ENCODE measurements at places on chromosomes 3 and 15.

DNA sequence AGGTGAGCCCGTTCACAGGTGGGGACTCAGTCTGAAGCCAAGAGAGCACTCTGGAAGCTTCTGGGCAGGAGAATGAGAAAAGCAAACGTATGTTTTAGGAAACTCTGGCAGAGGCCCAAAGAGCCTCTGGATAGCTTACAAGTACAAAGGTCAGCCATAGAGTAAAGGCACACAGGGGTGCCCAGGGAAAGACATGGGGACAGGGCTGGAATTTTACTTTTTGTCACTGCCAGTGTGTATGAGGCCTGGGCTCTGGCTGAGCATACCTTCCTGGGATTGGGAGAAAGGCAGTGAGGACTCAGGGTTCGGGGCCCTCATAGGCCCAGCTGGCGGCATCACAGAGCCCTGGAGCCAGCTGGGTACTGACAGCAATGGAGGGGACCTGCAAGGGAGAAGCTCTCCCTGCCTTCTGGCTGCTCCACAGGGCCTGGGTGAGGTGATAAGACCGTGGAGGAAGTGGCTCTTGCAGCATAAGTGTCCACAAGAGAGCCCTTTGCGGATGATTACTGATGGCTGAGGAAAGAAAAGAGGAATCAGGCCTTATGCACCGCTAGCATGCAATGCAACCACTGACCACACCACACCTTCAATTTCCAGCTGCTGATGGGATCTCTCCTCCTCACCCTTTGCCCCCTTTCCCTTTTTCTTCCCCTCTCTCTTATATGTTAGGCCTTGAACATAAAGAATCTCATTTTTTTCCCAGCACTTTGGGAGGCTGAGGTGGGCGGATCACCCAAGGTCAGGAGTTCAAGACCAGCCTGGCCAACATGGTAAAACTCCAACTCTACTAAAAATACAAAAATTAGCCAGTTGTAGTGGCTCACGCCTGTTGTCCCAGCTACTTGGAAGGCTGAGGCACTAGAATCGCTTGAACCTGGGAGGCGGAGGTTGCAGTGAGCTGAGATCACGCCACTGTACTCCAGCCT is 25.1 kb upstream of the BCL2L10 start:
- DNase-seq, result no peak

DNA sequence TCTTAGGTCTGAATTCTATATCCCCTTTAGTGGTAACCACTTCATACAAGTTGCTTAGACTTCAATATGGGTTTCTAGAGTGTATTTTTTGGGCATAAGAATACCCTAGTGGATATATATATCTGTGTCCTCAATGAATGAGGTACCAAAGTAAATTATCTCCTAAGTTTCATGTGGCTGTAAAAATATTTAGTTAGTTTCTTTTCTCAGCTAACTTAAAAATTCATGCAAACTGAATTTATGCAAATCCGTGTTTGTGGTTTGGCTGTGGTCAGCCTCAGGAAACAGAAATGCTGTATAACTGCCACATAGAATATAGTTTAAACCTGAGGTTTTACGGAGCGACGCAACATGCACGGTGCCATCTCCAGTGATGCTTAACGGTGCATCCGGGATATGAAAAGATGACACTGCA is 80.3 kb downstream of the PEX5L start:
- DNase-seq, result no peak

DNA sequence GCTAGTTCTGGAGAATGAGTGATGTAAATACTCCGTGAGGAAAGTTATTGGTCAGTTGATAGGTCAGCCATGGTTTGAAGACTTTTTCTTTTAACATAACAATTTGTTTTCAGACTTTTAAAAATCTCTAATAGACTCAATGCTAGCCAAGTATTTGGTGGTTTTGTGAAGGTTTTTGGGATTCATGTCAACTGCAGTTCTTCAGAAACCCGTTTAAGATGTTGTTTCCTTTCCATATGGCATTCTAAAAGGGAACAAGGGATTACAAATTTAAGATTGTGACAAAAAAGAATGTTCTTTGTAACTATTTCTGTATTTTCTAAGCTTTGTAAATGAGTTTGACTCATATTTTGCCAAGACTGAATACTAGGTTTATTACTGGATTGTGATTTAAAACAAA is 281.7 kb upstream of the COL8A1 start:
- DNase-seq, result no peak

DNA sequence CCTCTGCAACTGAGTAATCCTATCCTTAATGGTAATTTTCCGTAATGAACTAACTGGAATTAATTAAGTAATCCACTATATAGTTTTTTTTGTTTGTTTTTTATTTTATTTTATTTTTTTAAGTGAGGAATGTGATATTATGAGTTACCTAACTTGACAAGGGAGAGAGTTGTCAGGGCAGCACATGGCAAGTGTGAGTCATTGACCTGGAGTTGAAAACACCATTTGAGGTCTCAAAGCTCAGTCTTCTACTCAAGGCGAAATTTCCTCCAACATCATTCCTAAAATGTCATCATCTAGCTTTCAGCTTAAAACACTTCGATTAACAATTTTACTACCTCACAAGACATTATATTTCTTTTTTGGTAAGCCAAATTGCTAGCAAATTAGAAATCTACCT is 87.8 kb downstream of the NECTIN3 start:
- no peak for DNase-seq

GRCh38 chr3:15023719-15024118 is 41.4 kb downstream of the MRPS25 start:
- no peak for DNase-seq

GRCh38 chr3:159867372-159867771 is 121.3 kb upstream of the IL12A start:
- no peak for DNase-seq

GRCh38 chr3:43879166-43879565 is 188.4 kb downstream of the ABHD5 start:
- DNase-seq, result no peak

DNA sequence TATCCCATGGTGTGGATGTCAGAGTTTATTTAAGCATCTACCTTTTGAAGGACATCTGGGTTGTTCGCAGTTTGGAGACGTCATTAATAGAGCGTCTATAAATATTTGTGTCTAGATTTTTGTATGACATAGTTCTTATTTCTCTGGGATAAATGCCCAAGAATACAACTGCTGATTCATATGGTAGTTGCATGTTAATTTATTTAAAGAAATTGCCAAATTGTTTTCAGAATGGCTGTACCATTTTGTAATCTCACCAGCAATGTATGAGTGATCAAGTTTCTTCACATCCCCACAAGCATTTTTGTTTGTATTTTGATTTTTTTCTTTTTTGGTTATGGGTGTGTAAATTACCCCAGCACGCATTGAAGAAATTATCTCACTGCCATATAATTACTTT is 656.9 kb downstream of the NTRK3 start:
- DNase-seq, result no peak

GRCh38 chr15:91126080-91126479 is 26.0 kb downstream of the SV2B start:
- no peak for DNase-seq

DNA sequence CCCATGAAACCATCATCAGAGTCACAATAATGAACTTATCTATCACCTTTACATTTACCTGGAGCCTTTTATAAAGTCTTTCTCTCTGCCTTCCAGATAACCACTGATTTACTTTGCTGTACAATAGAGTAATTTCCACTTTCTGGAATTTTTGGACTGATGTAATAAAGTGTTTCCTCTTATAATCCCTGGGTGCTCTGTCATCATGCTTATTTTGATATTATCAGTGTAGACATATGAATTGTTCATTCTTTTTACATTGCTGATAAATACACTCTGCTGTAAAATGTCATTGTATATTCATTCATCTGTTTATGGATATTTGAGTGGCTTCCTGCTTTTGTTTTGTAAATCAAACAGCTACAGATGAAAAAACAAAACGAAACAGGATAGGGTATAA is 27.0 kb upstream of the IREB2 start:
- no peak for DNase-seq

DNA sequence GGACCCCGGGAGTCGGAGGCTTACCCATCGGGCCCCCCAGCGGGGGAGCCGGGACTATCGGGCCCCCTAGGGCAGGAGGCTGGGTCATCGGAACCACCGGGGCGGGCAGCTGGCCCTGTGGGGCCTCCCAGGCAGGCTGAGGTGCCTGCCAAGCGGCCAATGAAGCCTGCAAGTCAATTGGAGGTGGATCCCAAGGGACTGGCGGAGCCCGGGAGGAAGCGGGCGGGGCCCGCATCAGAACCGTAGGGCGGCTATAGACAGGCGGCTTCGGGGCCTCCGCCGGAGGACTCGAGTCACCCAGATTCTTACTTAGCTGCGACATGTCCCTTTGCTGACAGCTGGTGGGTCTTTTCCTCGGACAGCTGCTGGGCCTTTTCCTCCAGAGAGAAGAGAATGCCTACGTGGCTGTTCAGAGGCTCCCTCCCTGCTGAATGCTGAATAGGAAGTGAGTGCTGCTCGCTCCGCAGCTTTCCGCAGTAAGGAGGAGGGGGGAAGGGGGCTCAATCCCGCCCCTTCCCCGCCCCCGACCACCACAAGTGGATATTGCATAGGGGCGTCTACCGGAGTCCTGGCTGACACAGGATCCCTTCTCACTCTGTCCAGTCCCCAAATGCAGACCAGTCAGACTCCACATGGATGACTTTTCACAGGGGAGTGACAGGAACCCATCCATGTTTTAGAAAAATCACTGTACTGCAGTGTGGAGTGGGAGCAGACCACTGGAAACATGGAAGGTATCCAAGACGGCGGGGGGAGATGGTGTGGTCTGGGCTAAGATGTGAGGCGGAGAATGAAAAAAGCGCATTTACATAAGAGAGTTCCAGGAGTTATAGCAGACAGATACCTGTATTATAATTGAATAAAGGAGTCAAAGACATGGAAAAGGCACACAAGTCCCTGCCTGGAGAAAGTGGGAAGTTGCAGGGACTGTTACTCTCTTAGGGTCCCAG is at the start of gene MAGEL2:
MAGEL2 (minus strand) TSS at position 447 of the 950 bp plus-strand sequence; CDS start at position 322, 125 bp downstream.
- no peak for DNase-seq

DNA sequence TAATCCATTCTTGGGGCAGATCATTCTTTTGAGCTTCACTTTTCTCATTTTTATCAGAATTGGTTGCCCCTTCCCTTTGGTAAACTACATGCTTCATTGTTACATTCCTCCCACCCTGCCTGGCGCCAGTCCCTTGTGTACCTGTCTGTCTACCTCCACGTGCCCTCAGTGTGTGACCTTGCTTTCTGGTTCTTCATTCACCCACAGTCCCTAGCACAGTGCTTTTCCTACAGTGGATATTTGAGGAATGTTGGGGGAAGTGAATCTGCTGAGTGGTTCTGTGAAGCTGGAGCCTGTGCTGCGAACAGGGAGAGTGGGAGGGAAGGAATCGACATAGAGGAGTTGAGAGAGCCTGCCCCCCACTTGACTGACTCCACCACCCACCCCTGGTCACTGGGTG is 23.4 kb downstream of the GPD1L start:
- DNase-seq, result no peak

GRCh38 chr15:39181940-39182339 is 398.9 kb upstream of the THBS1 start:
- no peak for DNase-seq

GRCh38 chr3:61564395-61565059 is 3.2 kb downstream of the PTPRG start:
- DNase-seq, result no peak

GRCh38 chr15:56994280-56994679 is 75.8 kb downstream of the TCF12 start:
- DNase-seq, result no peak

- no peak for DNase-seq
Measured at GRCh38 chr15:70266412-70267121, 168.8 kb upstream of the TLE3 start.

DNA sequence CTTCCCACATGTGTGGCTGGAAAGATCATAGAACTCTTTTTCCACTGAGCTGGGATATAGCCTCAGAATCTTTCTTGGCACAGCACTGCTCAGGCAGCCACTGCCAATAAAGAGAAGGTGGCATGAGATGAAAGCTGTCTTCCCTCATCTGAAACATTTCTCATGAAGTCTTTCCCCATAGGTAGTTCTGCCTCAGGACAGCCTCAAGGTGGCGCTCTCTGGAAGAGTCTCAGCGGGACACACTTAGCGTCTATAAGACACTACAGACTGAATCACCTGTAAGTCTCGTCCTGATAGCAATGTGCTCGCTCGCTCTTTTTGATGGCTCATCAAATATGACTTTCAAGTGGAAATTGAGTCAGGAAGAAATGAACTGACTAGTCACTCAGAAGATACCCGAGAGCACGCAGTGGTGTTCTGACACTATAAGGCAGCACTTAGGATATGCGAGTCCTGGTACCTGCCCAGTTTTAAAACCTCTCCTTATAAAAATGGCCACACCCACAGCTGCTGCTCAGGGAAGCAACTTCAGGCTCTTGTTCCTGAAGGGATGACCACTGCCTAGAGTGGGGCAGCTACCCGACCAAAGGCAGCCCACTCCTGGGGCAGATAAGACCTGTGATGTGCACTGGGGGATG is 269.5 kb downstream of the SUCLG2 start:
- DNase-seq, result peak; percentile 18

- no peak for DNase-seq
Measured at GRCh38 chr15:51414256-51414860, 72.9 kb downstream of the GLDN start.

- DNase-seq, result no peak
Measured at GRCh38 chr3:11603628-11604027, 40.1 kb downstream of the VGLL4 start.

GRCh38 chr15:36029606-36030210 is 483.7 kb upstream of the DPH6 start:
- no peak for DNase-seq
